ENCODE measurements at places on chromosomes 5 and 9. TPM values are rescaled to one million over a fixed set of nuclear protein-coding genes. Genes with fewer than 3 reads are reported as not detected.

DNA sequence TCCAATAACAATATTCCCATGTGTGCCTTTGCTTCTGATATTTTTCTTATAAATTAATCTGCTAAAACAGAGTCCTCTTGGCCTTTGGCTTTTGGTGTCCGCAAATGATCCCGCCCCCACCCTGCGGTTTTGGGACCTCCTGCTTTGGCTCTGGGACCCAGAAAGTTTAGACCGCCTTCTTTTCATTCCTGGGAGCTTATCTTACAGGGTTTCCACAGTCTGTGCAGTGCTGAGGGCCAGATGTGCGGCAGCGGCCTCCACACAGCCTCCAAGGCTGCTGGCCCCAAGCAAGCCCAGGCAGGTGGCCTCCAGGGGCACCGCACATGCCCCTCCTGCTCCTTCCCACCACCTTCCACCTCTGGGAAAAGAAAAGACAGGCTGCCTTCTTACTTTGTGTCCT lies 191.5 kb downstream of the ERCC6L2 start:
- H3K4me1 ChIP-seq: peaks cover 17% of the 10 kb centered on the region
- DNase-seq: no peak

DNA sequence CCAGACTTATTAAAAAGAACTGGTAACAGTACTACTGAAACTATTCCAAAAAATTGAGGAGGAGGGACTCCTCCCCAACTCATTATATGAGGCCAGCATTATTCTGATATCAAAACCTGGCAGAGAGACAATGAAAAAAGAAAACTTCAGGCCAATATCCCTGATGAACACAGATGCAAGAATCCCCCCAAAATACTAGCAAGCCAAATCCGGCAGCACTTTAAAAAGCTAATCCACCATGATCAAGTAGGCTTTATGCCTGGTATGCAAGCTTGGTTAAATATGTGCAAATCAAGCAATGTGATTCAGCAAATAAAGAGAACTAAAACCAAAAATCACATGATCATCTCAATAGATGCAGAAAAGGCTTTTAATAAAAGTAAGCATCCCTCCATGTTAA lies 2271.0 kb upstream of the C9orf72 start:
- no peaks in the 10 kb centered on the region for H3K4me1 ChIP-seq
- H3K4me3 ChIP-seq: no peak overlapping the region
- no peaks in the 10 kb centered on the region for H3K36me3 ChIP-seq
- H3K27ac ChIP-seq: no peak overlapping the region
- no peak for DNase-seq

GRCh38 chr5:77337686-77338085 lies 127.2 kb downstream of the PDE8B start:
- peaks cover 5% of the 10 kb centered on the region for H3K4me1 ChIP-seq
- H3K27me3 ChIP-seq: no peaks in the 10 kb centered on the region
- H3K27ac ChIP-seq: no peak overlapping the region
- DNase-seq: no peak
- peaks cover 2% of the 10 kb centered on the region for H3K36me3 ChIP-seq

GRCh38 chr5:32810804-32811203 lies 99.7 kb downstream of the NPR3 start:
- no peak overlapping the region for H3K4me3 ChIP-seq
- H3K36me3 ChIP-seq: peaks cover 7% of the 10 kb centered on the region
- H3K4me1 ChIP-seq: peaks cover 76% of the 10 kb centered on the region
- DNase-seq: no peak
- H3K27ac ChIP-seq: peak overlapping the region; percentile 96
- H3K27me3 ChIP-seq: no peaks in the 10 kb centered on the region

DNA sequence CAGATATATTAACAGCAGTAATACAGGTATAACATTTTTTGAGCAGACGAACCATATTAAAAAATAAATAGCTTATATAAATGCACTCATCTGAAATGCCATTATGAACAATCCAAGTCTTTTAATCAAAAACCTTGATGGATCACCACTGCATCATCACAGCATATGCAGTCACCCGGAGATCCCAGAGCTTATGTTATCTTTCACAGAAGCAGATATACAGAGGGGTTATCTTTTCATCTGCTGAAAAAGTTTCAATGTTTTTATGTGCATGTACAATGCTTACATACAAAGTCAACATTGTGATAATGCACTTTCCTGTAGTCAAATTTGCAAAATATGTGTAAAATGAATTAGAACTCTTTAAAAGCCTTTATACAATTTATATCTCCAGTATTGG lies 211.9 kb downstream of the FBXL7 start:
- peaks cover 23% of the 10 kb centered on the region for H3K4me1 ChIP-seq
- H3K36me3 ChIP-seq: no peaks in the 10 kb centered on the region
- no peaks in the 10 kb centered on the region for H3K27me3 ChIP-seq
- H3K27ac ChIP-seq: no peak overlapping the region
- no peak overlapping the region for H3K4me3 ChIP-seq

GRCh38 chr5:55897206-55897894 lies 46.2 kb downstream of the IL31RA start:
- no peak for DNase-seq
- H3K4me1 ChIP-seq: peaks cover 38% of the 10 kb centered on the region
- no peaks in the 10 kb centered on the region for H3K27me3 ChIP-seq
- no peaks in the 10 kb centered on the region for H3K36me3 ChIP-seq
- peak overlapping the region; percentile 86 for H3K27ac ChIP-seq
- peak overlapping the region; percentile 63 for H3K4me3 ChIP-seq

DNA sequence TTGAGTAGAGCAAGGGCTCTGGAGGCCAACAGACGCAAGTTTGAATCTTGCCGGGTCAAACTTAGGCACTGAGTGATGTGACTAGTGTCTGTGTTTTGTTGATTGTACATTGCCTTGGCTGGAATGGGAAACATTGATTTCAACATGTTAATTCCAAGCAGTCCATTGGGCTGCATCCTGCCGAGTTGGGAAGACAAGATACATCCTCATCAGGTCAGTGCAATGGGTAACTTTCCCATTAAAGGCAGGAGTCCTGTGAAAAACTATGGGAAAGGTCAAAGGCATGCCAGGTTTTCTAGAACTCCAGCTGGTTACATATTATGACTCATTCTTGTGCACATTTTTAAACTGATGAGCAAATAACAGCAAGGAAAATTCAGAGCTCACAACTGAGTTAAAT lies 126.5 kb upstream of the ABCA1 start:
- H3K27me3 ChIP-seq: no peaks in the 10 kb centered on the region
- DNase-seq: no peak
- peaks cover 27% of the 10 kb centered on the region for H3K4me1 ChIP-seq
- no peaks in the 10 kb centered on the region for H3K36me3 ChIP-seq
- no peak overlapping the region for H3K4me3 ChIP-seq

DNA sequence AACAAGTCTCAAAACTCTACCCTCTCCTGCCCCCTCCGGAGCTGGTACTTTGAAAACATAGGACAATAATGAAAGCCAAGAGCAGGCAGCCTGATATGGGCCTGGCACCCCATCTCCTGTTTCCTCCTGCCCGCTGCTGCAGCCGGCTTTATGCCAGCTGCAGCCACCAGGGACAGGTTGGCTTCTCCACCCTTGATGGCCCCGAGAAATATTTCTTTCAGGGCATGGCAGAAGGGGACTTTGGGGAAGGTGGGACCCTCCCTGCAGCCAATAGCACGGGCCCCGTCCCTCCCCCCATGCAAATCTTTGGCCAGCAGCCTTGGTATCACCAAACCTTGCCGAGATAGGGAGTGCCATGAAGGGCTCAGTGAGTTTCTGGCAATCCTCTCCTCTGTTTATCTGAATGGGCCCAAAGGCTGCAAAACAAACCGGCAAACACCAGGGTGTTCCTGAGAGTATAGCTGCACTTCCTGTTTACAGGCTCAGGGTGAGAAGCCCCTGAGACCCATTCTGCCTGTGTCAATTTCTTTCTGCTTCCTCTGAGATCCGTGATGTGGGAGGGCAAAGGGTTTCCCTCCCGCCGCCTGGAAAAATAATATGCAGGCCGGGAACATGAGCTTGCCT lies 73.4 kb upstream of the BOD1 start:
- H3K36me3 ChIP-seq: no peaks in the 10 kb centered on the region
- H3K27ac ChIP-seq: peak overlapping the region; percentile 70
- H3K4me3 ChIP-seq: no peak overlapping the region
- H3K27me3 ChIP-seq: no peaks in the 10 kb centered on the region
- no peak for DNase-seq

DNA sequence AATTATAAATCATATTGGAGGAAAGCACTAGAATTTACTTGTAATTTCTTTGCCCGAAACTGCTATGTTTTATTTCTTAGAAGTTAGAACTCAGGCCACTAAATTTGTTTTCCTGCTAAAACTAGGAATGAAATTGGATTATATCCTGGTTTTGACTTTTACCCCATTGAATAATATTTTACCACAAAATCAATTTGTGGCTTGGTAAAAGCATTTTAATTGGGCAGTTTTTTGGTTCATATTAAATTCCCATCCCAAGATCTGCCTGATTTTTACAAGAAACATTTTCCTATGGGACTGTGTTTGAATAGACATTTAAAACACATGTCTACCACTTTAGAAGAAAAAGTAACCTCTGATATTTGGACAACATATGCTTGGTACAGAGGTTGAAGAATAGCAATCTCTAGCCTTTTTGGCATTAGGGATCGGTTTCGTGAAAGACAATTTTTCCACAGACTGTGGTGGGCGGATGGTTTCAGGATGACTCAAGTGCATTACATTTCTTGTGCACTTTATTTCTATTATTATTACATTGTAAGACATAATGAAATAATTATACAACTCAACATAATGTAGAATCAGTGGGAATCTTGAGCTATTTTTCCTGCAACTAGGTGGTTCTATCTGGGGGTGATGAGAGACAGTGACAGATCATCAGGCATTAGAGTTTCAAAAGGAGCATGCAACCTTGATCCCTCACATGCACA lies 565.6 kb downstream of the PRR16 start:
- DNase-seq: no peak
- no peak overlapping the region for H3K4me3 ChIP-seq
- peaks cover 8% of the 10 kb centered on the region for H3K4me1 ChIP-seq
- H3K36me3 ChIP-seq: no peaks in the 10 kb centered on the region
- H3K27me3 ChIP-seq: no peaks in the 10 kb centered on the region

DNA sequence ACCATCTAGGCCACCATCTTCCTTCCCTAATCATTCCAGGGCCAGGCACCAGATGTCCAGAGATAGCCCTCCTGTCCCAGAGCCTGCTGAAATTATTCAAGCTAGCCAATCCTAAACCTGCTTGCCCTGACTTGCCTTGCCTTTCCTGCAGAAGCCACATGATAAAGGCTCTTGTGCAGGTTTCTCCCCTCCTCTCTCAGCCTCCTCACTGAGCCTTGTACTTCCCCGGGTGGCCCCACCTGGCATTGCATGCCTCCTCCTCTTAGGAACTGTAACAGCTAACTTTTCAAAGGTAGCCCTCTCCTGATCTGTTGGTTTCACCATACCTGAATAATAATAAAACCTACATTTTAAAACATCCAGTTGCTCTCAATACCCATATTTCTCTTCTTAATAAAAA lies 42.6 kb downstream of the DIRAS2 start:
- H3K27ac ChIP-seq: no peak overlapping the region
- no peaks in the 10 kb centered on the region for H3K4me1 ChIP-seq
- H3K36me3 ChIP-seq: no peaks in the 10 kb centered on the region
- DNase-seq: no peak
- H3K27me3 ChIP-seq: peaks cover 21% of the 10 kb centered on the region
- no peak overlapping the region for H3K4me3 ChIP-seq

- no peak for DNase-seq
- no peaks in the 10 kb centered on the region for H3K27me3 ChIP-seq
- peaks cover 68% of the 10 kb centered on the region for H3K4me1 ChIP-seq
- H3K36me3 ChIP-seq: peaks cover 6% of the 10 kb centered on the region
- H3K4me3 ChIP-seq: peak overlapping the region; percentile 65
- peak overlapping the region; percentile 100 for H3K27ac ChIP-seq
Observed at GRCh38 chr5:141508798-141509611, 20.1 kb downstream of the PCDHGC5 start.

- H3K27me3 ChIP-seq: no peaks in the 10 kb centered on the region
- peaks cover 18% of the 10 kb centered on the region for H3K4me1 ChIP-seq
- DNase-seq: no peak
- H3K36me3 ChIP-seq: peaks cover 4% of the 10 kb centered on the region
- H3K27ac ChIP-seq: no peak overlapping the region
- H3K4me3 ChIP-seq: no peak overlapping the region
Observed at GRCh38 chr5:64969578-64969977, 200.8 kb downstream of the CWC27 start.

- H3K4me3 ChIP-seq: no peak overlapping the region
- no peak overlapping the region for H3K27ac ChIP-seq
- peaks cover 15% of the 10 kb centered on the region for H3K4me1 ChIP-seq
- DNase-seq: no peak
- H3K27me3 ChIP-seq: peaks cover 10% of the 10 kb centered on the region
- no peaks in the 10 kb centered on the region for H3K36me3 ChIP-seq
Observed at GRCh38 chr9:130429831-130430230, 14.9 kb upstream of the ASS1 start.

GRCh38 chr5:170273968-170274710 lies 23.4 kb downstream of the LCP2 start:
- no peak overlapping the region for H3K4me3 ChIP-seq
- H3K4me1 ChIP-seq: no peaks in the 10 kb centered on the region
- DNase-seq: no peak
- peaks cover 38% of the 10 kb centered on the region for H3K27me3 ChIP-seq
- H3K36me3 ChIP-seq: peaks cover 2% of the 10 kb centered on the region

GRCh38 chr5:140261403-140262171 lies 41.3 kb downstream of the PFDN1 start:
- peaks cover 30% of the 10 kb centered on the region for H3K4me1 ChIP-seq
- H3K27me3 ChIP-seq: no peaks in the 10 kb centered on the region
- no peak overlapping the region for H3K4me3 ChIP-seq
- peaks cover 4% of the 10 kb centered on the region for H3K36me3 ChIP-seq

GRCh38 chr5:120895660-120896059 lies 431.6 kb downstream of the PRR16 start:
- no peak overlapping the region for H3K4me3 ChIP-seq
- H3K27me3 ChIP-seq: peaks cover 10% of the 10 kb centered on the region
- H3K4me1 ChIP-seq: no peaks in the 10 kb centered on the region
- no peak for DNase-seq

- H3K27ac ChIP-seq: peak overlapping the region; percentile 45
- H3K27me3 ChIP-seq: no peaks in the 10 kb centered on the region
- DNase-seq: no peak
- H3K4me1 ChIP-seq: peaks cover 58% of the 10 kb centered on the region
Observed at GRCh38 chr9:112166176-112167140, 8.6 kb downstream of the SUSD1 start.

Gene GRXCR2
- not detected for total RNA-seq

Gene PCDHGC4
- 0.72 TPM for total RNA-seq

Gene PTGER4
- total RNA-seq: 4.9 TPM

Gene DPYSL3
- total RNA-seq: 60.4 TPM

Gene ARHGEF37
- 5.8 TPM for total RNA-seq

Gene SLC36A3
- total RNA-seq: not detected

Gene MVB12B
- total RNA-seq: 13.1 TPM

Measured in chondrocyte (in vitro differentiated cells).